ENCODE measurements at places on chromosomes 2 and 18.

DNA sequence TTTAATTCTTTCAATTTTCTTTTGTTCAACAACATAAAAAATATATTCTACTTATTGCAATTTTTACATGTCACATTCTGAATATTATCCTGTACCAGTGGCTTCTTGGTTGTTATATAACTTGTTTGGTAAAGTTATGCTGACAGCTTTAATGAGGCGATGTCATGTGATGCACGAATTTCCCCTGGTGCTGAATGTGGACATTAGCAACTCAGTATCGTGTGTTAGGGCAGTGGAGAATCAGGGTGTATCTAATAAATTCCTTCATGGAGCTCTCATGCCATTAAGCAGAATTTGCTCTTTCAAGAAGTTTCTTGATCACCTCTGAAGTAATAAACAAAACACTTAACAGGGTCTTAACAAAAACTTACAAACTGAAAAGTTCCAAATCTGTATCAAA, 99.6 kb upstream of the DNMT3A start:
- DNase-seq, result no peak

DNA sequence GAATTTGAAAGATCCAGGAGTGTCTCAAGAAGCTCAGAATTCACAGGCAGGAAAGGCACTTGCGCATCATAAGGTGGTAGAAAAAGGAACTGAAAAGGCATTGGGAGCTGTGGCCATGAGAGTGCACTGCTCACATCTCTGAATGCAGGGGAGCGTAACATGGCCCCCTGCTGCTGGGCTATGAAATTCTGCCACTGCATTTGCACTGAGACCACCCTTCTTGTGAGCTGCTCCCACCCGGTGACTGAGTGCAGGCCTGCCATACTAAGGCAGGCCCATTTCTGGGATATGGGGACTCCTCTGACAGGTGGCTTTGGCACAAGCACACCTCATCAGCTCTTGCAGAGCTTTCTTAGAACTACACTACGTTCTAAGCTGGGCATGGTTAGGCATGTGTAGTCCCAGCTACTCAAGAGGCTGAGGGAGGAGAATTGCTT, 25.3 kb upstream of the STARD7 start:
- no peak for DNase-seq

GRCh38 chr2:114006460-114006859, 116.6 kb downstream of the ACTR3 start:
- no peak for DNase-seq

- DNase-seq, result no peak
Measured at GRCh38 chr18:80012714-80013113, 21.5 kb upstream of the RBFA start.

DNA sequence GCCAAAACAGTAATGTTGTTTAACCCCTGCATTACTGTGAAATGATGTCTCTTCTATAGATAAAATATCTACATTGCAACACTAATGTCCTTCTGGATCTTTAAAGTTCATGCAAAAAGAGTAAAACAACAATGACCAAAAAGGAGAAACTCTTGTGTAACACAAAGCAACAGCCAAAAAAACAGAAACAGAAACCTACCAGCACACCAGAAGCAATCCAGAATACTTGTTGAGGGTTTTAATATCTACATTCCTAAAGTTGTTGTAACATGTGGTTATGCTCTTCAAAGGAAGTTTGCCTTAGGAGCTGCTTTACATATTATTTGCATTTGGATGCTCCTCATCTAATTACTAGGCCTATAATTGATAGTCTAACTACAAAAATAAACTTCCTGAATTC, 157.2 kb downstream of the BABAM2 start:
- DNase-seq, result no peak

GRCh38 chr2:74439803-74440377, 1.8 kb downstream of the RTKN start:
- no peak for DNase-seq

DNA sequence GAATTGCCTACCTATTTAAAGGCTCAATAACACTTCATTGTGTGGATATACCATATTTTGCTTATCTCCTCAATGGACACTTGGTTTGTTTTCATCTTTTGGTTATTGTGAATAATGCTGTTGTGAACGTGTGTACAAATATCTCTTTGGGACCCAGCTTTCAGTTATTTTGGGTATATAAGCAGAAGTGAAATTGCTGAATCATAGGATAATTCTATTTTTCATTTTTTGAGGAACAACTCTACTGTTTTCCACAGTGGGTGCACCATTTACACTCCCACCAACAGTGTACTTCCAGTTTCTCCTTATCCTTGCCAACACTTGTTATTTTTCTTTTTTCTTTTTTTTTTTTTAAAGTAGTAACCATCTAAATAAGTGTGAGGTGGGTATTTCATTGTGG, 29.0 kb downstream of the PTPN4 start:
- DNase-seq, result no peak

GRCh38 chr2:160891353-160891740, 268.9 kb upstream of the TANK start:
- DNase-seq, result no peak

GRCh38 chr18:51137026-51137729, 60.3 kb downstream of the MEX3C start:
- DNase-seq, result no peak

DNA sequence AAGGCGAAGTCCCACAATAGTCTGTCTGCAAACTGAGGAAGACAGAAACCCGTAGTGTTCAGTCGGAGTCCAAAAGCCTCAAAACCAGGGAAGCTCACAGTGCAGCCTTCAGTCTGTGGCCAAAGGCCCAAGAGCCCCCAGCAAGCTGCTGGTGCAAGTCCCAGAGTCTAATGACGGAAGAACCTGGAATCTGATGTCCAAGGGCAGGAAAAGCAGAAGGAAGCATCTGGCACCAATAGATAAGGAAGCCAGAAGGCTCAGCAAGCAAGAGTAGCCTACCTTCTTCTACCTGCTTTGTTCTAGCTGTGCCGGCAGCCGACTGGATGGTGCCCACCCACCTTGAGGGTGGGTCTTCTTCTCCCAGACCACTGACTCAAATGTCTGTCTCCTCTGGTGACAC, 21.8 kb downstream of the CFAP210 start:
- DNase-seq, result no peak

DNA sequence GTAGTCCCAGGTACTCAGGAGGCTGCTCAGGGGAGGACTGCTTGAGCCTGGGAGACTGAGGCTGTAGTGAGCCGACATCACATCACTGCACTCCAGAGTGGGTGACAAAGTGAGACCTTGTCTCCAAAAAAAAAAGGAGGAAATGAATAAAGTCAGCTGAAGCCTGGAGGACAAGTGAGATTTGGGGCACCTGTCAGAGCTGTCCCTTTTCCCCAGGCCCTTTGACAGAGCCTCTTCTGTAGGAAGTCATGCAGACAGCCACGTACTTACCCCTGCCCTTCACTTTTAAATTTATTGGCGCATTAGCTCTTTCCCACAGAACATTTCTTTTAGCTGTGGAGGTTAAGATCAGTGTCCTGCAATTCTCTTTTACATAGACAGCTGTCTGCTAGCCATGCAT, 151.0 kb upstream of the DNMT3A start:
- no peak for DNase-seq

DNA sequence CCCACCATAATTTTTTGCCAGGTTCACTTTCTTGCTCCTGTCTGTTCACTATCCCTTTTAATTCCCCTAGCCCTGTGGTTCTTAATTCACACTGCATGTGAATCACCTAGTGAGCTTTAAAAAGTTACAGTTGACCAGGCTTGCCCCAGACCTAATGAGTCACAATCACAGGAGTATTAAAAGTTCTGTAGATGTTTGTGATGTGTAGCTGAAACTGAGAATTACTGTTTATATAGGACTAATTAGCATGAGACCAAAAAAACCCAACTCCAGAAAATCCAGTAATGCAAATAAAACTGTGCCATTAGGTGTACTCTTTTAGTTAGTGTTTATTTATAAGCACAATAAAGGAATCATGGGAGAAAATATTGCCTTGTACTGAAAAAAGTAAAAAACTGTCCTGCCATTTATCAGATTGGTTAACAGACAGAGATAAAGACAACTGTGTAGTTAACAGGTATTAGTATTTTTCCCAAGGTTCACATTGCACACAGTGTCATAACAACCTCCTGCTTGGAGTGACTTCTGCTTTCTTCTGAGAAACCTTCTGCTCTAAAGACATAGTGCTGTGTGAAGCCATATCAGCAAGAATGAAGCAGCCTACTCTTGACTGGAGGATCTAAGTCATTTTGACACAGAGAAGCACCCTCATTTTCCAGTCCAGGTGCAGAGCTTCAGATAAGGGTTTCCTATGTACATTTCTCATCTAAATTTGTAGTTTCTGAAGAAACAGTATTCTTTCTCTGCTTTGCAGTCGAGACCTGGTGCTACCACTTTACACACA, 39.0 kb downstream of the VAPA start:
- DNase-seq, result no peak

DNA sequence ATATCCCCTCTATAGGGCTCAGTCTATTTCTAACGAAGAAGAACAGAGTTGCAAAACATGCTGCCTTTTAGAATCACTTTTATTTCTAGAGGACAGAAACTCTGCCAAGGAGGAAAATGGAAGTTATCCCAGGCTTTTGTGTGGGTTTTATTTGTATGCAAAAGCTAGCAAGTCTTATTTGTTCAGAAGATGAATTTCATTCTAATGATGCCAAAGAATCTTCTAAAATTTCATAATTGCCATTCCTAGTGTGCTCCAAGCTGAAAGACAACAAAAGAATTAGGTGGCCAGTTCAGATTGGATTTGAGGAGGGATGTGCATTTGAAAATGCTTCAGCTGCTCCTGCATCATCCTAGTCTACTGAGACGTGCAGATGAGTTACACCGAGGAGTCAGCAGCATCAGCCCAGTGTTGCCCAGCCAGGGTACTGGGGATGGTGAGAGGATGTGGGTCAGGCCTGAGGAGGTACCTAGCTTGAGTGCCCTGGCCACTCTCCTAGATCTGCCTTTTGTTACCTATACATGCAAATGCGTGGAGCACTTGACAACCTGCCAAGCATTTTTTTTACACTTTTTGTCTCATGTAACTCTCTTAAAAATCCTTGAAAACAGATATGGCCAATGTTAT, 80.1 kb downstream of the KCNS3 start:
- no peak for DNase-seq

DNA sequence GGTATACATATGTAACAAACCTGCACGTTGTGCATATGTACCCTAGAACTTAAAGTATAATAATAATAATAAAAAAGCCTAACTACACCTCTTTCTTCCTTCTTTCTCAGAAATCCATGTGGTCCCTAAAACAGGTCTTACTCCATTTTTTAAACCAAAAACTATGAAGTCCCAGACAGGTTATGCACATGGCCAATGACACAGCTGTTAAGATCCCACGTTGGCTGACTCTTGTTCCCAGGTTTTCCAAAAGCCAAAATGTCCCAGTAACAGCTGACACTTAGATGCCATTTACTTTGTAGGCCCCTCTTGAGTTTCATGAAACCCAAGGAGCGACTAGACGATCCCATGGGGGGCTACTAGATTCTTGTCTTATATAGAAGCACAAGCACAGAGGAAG, 97.0 kb downstream of the KCNF1 start:
- no peak for DNase-seq

- DNase-seq, result no peak
Measured at GRCh38 chr18:36099311-36099710, 29.8 kb downstream of the SLC39A6 start.

- no peak for DNase-seq
Measured at GRCh38 chr2:18792226-18792629, 202.9 kb upstream of the NT5C1B start.

DNA sequence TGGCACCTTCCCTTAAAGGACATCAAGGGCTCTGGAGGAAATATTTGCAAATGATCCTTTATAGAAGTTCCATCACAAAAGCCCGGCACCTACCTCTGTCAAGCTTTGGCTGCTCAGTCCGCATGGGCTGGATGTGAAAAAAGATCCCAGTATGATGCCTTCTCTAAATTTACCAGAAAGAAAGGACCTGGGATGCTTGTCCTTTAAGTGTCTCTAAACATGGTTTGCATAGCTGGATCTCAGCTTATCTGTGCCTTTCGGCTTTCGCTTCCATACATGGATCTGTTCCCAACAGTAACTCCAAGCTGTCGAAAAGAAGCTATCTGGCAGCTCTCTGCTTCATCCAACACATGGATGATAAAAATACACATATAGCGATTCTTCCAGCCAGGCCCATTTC, 60.4 kb upstream of the SLC8A1 start:
- DNase-seq, result no peak

DNA sequence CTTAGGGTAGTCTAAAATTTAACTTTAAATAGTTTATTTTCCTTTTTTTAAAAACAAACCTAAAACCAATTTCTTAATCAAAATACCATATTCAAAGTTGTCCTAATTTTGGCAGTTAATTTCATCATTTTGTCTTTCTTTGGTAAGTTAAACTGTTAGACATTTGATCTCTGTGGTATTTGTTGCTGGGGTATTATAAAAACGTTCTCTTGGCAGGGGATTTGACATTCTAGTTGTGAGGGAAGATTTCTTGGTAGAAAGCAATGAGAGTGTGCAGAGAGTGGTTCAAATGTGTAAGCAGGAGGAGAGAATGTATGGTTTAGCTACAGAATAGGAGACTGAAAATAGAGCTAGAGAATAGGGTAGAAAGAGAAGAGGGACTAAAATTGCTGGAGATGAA, 14.6 kb downstream of the GULP1 start:
- DNase-seq, result no peak

- no peak for DNase-seq
Measured at GRCh38 chr2:183186296-183186695, 62.1 kb downstream of the NUP35 start.

GRCh38 chr2:43104106-43104505, 122.3 kb downstream of the ZFP36L2 start:
- no peak for DNase-seq

- DNase-seq, result no peak
Measured at GRCh38 chr2:134181219-134181618, 72.7 kb upstream of the MGAT5 start.

GRCh38 chr18:67813380-67814028, 297.0 kb upstream of the DSEL start:
- DNase-seq, result no peak

GRCh38 chr2:209685963-209686362, 85.7 kb upstream of the UNC80 start:
- no peak for DNase-seq

GRCh38 chr2:1708476-1709334, 35.6 kb downstream of the PXDN start:
- DNase-seq, result no peak

GRCh38 chr18:24910221-24910620, 441.7 kb downstream of the ZNF521 start:
- DNase-seq, result no peak

- DNase-seq, result no peak
Measured at GRCh38 chr2:119431976-119432850, 559 bp downstream of the TMEM37 start.

DNA sequence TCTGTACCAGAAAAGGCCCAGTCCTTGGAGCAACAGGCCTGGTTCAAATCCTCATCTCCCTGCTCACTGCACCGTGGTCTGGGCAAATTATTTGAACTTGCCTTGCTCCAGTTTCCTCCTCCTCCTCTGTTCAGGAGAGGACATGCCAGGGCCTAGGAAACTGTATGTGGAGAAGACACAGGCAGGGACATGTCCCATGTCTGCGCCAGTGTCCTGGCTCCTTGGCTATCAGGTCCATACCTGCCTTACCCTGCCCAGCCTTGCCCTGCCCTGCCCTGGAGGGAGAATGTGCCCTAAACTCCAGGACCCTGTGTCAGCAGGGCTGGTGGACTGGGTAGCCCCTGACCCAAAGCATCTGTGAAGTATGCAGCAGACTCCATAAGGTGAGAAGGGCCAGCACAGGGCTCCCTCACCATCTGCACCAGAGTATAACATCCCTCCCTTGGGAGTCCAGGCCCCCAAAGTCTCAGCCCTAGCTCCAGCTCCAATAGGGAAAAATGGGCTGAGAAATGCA, 165.3 kb downstream of the GALNT1 start:
- DNase-seq, result no peak

GRCh38 chr2:119481501-119482455, 42.5 kb downstream of the SCTR start:
- no peak for DNase-seq
